ENCODE measurements at places on chromosomes 6 and 20.

- no peak for DNase-seq
Measured at GRCh38 chr6:11785415-11785773, 6.8 kb upstream of the ADTRP start.

- no peak for DNase-seq
Measured at GRCh38 chr6:2581611-2582010, 169.1 kb downstream of the MYLK4 start.

GRCh38 chr20:8631271-8631670, 437.6 kb upstream of the PLCB4 start:
- no peak for DNase-seq

GRCh38 chr6:6930223-6930880, 177.4 kb upstream of the RREB1 start:
- DNase-seq = no peak

DNA sequence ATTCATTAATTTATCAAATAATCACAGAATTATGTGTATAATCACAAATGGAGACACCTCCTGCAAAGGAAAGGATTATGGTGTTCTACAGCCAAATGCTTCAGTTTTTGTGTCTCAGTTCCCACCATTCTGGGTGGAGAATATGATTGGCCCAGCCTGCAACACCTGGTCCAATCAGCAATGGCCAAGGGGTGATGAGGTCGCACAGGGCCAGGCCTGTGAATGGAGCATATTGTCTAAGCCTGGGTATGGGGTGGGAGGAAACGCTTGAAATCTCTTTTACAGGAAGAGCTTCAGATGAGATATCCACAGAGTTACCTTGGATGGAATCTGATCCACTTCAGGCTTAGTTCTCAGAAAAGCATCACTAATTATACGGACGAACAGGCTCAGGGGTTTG, 271.6 kb downstream of the DHX35 start:
- no peak for DNase-seq

GRCh38 chr6:124873066-124873410, 89.2 kb upstream of the RNF217 start:
- no peak for DNase-seq

DNA sequence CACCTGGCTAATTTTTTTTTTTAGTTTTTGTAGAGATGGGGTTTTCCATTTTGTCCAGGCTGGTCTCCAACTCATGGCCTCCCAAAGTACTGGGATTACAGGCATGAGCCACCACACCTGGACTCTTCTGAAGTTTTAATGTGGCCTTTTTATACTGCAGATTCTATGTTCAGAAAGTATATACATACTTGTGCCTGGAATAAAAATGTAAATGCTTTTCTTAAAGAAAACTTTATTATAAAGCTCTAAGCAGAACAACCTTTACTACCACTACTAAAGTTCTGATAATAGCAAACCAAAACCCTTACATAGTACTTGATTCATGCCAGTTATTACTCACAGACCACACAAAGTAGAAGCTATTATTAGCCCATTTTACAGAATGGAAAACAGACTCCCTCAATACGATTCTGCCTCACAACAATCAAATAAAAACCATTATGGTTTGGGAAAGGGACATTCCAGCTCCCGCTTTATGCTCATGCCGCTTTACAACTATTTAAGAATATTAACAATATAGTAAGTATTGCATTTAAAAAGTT, 5.3 kb downstream of the PHIP start:
- no peak for DNase-seq

- no peak for DNase-seq
Measured at GRCh38 chr6:80793411-80793810, 686.9 kb downstream of the BCKDHB start.

- no peak for DNase-seq
Measured at GRCh38 chr6:66198062-66198624, 491.1 kb upstream of the EYS start.

- no peak for DNase-seq
Measured at GRCh38 chr6:157182503-157183264, 140.6 kb downstream of the TMEM242 start.

DNA sequence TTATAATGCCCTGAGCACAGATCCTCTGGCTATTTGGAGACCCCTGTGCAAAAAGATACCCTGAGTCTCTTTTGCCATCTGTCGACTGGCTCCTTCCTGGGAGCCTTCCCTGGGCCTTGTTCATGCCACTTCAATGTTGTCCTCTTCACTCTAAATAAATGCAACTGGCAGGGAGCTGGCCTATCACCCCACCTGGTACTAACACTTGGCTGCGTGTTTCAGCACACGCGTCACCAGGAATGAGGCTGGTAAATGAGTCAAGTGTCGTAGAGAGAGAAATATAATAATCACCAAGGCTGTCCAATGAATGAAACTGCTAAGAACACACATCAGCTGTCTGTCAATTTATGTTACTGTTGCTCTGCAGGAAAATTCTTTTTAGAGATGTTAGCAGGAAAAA, 374.6 kb upstream of the JARID2 start:
- DNase-seq = no peak

- no peak for DNase-seq
Measured at GRCh38 chr20:48142516-48142773, 357.2 kb upstream of the SULF2 start.

DNA sequence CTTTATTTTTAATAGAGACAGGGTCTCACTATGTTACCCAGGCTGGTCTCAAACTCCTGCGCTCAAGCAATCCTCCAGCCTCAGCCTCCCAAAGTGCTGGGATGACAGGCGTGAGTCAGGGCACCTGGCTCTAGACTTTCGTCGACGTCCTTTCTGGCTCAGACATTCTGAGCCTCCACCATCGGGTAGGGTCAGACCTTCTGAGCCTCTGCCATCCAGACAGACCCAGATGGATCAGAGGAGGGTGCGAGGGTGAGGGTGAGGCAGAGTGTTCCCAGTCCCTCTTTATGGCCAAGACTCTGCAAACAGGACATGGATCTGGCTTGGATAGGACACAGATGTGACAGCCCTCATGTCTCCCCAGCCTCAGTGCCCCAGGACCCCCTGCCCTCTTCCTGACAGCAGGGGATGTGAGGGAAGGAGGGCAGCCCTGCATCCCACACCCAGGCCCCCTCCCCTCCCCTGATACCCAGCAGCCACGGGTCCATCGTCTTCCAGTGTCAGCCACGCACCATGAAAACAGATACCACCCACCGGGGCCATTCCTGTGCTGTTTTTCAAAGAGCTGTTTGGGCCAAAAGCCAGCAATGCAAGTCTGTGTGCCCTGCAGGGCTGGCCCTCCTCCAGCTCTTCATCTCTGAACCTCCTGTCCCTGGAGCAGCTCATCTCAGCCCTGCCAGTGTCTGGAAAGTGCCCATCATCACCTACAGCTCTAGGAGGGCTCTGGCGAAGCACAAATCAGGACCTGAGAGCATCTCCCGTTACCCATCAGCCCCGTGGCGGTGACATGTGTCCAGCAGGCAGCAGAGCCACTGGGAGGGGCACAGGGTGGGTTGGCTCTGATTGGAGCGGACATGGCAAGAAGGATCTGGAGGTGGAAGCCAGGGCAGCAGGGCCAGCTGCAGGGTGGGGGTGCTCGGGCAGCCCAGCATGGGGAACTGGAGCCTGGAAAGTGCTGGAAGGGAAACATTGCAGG, 208.4 kb downstream of the PREX1 start:
- no peak for DNase-seq

DNA sequence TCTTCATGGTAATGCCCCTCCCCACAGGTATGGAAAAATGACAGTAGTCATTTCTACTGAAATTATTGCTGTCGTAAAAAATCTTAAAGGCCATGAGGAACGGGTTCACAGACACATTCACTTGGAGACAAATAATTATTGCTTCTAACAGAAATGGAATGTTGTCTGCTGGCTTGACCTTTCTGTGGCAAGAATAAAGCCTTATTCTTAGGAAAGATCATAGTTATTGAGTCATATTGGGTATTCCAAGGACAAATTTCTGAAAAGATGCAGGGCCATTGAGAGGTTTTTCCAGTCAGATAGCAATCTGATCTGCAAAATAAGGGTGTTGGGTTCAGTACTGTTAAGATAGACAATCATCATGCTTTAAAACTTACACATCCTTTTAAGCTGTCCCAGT, 29.2 kb downstream of the AKAP7 start:
- DNase-seq = no peak

- DNase-seq = no peak
Measured at GRCh38 chr6:90677440-90677839, 90.6 kb upstream of the MAP3K7 start.

- no peak for DNase-seq
Measured at GRCh38 chr20:17893445-17893844, 75.1 kb downstream of the SNX5 start.

- peak; percentile 26 for DNase-seq
Measured at GRCh38 chr6:33824461-33825154, 20.8 kb upstream of the MLN start.

DNA sequence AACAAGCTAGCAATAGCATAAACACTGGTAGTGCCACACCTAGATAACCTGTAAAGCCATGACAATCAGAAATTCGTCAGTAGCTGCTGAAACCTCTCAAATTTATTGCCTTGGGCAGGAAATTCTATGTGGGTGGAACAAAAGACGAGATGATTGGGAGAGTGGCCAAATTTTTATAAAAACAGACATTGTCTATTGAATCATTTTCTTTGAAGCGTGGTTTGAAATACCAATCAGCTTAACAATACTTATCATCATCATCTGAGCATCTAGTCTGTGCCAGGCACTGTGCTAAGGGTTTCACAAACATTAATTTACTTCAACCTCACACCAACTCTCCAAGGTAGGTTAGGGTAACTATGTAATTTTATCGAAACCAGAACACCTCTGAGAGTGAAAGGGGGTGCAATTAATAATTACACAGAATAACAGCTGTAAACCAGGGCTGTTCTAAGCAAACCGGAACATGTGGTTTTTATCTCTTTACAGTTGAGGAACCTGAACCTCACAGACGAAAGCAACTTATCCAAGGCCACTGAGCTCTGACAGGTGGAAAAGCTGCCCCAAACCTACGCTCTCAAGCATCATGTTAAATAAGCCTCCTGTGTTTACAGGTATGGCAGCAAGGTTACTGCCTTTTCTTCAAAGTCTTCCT, 43.4 kb downstream of the NHSL1 start:
- peak; percentile 26 for DNase-seq

- no peak for DNase-seq
Measured at GRCh38 chr6:122694075-122694474, 83.9 kb downstream of the PKIB start.

DNA sequence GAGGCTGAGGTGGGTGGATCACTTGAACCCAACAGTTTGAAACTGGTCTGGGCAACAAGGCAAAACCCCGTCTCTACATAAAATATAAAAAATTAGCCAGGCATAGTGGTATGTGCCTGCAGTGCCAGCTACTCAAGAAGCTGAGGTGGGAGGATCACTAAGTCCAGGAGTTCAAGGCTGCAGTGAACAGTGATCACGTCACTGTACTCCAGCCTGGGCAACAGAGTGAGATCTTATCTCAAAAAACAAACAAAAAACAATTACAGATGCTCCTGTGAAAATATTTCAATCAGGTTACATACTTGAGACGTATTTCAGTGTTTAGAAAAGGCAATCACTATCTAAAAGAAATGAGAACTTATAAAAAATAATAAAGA, 33.8 kb downstream of the RANBP9 start:
- DNase-seq = no peak

- DNase-seq = no peak
Measured at GRCh38 chr6:170074435-170074834, 216.4 kb downstream of the DLL1 start.

GRCh38 chr20:38726804-38727606, 2.7 kb downstream of the SLC32A1 start:
- DNase-seq = no peak

DNA sequence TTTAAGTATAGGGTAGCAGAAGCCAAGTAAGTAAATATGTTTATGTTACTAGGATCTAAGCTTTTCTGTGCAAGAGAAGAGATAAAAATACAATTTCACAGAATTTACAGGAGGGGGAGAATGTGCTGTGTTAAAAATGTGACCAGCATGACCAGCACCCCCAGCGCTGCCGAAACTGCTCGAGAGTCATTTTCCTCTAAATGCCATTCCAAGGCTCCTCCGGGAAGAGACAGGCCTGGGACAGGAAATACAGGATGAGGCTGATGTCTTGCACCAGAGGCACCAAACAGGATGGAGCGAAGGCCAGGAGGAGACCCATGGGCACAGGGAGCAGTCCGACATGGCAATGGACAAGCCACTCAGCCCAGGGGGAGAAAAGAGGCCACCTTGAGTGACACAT, 21.1 kb downstream of the TAF4 start:
- DNase-seq = no peak
